Activated CD8-positive, alpha-beta T cell treated with anti-CD3 and anti-CD28 coated beads for 36 hours (primary cell): ENCODE measurements at places on chromosomes 3 and 15. TPM values are rescaled to one million over a fixed set of nuclear protein-coding genes. Genes with fewer than 3 reads are reported as not detected.

DNA sequence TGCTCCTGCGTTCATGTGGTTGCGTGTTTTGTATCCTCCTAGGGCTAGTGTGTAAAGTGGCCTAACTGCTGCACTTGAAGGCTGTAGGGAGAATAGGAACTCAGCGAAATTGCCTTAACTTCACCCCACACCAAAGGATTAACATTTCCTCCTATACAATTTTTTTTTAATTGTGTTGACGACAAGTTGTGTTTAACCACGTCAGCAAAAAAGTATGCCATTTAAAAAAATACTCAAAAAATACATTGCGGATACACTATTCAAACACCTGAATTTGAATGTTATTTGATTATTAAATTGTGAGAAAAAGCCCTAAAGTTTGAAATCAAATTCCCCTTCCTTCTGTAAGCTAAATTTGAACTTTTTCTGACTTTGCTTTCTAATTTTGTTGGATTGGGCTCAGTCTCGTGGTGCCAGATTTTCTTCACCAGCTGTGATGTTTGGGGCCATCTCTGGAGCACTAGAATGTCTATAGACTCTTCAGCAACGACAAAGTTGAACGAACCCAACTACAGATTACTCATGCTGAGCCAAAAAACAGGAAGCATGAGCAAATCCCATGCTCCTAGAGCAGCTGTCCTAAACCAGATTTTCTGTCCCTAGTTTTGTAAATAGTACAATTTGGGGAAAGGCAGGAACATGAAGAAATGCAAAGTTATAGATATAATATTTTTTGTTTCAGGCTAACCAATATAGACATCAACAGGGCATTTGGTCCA is 8.1 kb upstream of the SLC9A9 start:
- no peak overlapping the region for H3K27ac ChIP-seq
- peaks cover 10% of the 10 kb centered on the region for H3K4me1 ChIP-seq
- peaks cover 2% of the 10 kb centered on the region for H3K27me3 ChIP-seq

DNA sequence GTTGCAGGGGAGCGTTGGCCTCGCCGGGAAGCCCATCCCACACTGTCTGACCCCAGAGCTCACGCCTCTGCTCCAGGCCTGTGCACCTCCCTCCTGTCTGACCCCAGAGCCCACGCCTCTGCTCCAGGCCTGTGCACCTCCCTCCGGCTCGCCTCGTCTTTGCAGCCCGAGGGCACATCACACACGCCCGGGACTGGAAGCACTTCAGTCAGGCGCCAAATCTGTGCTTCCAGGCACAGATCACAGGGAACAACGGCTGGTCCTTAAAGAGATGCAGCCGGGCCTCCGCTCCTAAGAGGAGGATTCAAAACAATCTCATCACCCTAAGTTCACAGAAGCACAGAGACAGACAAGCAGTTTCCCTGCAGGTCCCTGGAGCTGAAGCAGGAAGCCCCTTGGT is 103.0 kb upstream of the RPL32 start:
- no peak for DNase-seq
- H3K36me3 ChIP-seq = peaks cover 3% of the 10 kb centered on the region
- H3K4me3 ChIP-seq = no peak overlapping the region
- no peak overlapping the region for H3K27ac ChIP-seq
- H3K27me3 ChIP-seq = no peaks in the 10 kb centered on the region

- DNase-seq = no peak
- peaks cover 49% of the 10 kb centered on the region for H3K4me1 ChIP-seq
- no peak overlapping the region for H3K4me3 ChIP-seq
- H3K27ac ChIP-seq = no peak overlapping the region
Measured at GRCh38 chr15:80105595-80105994, 46.1 kb downstream of the ZFAND6 start.

The HHATL gene
- not detected for total RNA-seq

The ATP2B2 gene
- not detected for total RNA-seq

DNA sequence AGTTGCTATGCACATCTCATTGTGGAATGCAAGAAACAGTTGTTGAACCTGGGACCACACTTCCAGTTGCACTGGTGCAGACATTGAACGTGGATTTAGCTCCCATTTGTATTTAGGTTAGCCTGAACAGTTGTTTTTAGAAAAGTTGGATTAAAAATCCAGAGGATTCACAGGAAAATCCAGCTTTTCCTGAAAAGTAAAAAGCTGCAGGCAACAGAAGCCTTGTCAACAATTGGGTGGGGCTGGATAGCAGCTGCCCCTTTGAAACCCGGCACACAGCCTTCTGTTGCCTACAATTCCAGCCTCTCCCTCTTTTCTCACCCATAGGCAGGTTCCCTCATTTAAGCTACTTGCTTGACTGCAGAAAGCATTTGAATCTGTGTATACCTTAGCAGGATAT is 165.3 kb upstream of the TBL1XR1 start:
- H3K27ac ChIP-seq = no peak overlapping the region
- H3K4me1 ChIP-seq = peaks cover 41% of the 10 kb centered on the region
- H3K4me3 ChIP-seq = no peak overlapping the region

The ECT2 gene
- 27.1 TPM for total RNA-seq

DNA sequence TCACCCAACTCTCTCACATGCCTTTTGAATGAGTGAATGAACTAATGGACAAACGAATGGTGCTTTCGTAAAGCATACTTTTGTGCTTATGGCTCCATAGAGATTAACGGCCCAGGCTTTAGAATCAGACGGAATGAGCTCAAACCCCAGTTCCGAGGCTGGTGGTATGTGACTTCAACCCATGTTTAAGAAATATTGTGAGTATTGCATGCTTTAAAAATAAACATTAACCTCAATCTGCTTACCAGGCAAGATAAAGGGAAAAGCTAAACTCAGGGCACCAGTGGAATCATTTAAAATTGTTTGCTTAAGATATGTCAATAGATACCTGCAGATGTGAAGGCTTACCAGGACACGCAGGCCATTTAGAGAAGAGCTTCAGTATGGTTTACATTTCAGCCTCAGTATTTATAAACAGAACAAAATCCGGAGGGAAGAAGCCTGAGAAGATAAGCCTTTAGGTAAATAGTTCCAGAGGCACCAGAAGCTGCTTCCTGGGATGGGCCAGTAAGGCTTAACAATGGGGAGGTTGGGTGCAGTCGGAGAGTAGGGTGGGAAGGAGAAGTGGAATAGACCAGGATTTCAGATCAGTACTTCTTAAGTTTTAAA is 186.4 kb downstream of the ADAMTS9 start:
- H3K27ac ChIP-seq = no peak overlapping the region
- H3K27me3 ChIP-seq = peaks cover 2% of the 10 kb centered on the region
- peaks cover 2% of the 10 kb centered on the region for H3K4me1 ChIP-seq
- no peak for DNase-seq
- no peak overlapping the region for H3K4me3 ChIP-seq

DNA sequence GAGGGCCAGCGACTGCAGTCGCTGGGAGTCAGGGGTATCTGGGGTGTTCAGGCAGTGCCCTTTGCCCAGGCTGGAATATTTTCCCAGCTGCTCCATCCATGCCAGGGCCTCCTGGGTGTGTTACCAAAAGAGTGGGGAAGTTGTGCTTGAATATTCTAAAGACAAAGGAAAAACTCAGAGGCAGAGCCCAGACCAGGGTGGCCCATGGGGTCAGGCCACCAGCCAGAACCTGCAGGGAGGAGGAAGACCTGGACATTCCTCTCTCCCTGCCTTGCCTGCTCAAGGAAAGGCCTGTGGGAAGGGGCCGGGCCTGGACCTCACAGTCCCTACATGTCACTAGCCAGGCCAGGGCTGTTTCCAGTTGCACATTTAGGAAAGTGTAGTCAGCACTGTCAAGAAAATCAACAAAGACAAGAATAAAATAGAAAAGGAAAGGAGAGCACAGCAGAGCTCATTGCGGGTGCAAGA is 16.0 kb upstream of the KLF15 start:
- no peak overlapping the region for H3K4me3 ChIP-seq
- H3K27me3 ChIP-seq = no peaks in the 10 kb centered on the region
- no peak overlapping the region for H3K27ac ChIP-seq
- H3K4me1 ChIP-seq = no peaks in the 10 kb centered on the region
- no peak for DNase-seq

The GFM1 gene
- total RNA-seq = 56.1 TPM

DNA sequence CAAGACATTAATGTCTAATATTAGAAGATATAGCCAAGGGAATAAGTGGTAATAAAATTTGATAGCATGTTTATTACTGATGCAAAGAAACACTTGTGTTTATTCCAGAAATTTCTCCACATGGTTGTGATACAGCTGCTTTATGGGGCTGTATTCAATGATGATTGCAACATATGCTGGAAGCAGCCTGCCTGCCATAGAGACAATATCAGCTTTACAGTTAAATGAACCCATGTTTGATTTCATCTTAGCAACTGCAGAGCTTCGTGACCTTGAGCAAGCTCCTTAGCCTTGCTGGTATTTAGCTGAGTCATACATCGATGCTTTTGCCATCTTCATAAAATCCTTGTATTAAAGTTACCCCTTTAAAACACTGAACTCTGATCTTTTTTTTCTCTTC is 168.1 kb upstream of the STAC start:
- H3K4me3 ChIP-seq = no peak overlapping the region
- H3K4me1 ChIP-seq = no peaks in the 10 kb centered on the region
- no peaks in the 10 kb centered on the region for H3K36me3 ChIP-seq
- DNase-seq = no peak

GRCh38 chr15:67601073-67601472 is 58.6 kb downstream of the MAP2K5 start:
- H3K27me3 ChIP-seq = no peaks in the 10 kb centered on the region
- DNase-seq = no peak
- no peak overlapping the region for H3K4me3 ChIP-seq
- no peaks in the 10 kb centered on the region for H3K4me1 ChIP-seq

GRCh38 chr15:76930831-76931396 is 635 bp upstream of the RCN2 start:
- peak overlapping the region; percentile 83 for H3K27ac ChIP-seq
- peak overlapping the region; percentile 89 for H3K4me3 ChIP-seq
- no peaks in the 10 kb centered on the region for H3K27me3 ChIP-seq
- peaks cover 34% of the 10 kb centered on the region for H3K4me1 ChIP-seq
- H3K36me3 ChIP-seq = peaks cover 18% of the 10 kb centered on the region
- no peak for DNase-seq

DNA sequence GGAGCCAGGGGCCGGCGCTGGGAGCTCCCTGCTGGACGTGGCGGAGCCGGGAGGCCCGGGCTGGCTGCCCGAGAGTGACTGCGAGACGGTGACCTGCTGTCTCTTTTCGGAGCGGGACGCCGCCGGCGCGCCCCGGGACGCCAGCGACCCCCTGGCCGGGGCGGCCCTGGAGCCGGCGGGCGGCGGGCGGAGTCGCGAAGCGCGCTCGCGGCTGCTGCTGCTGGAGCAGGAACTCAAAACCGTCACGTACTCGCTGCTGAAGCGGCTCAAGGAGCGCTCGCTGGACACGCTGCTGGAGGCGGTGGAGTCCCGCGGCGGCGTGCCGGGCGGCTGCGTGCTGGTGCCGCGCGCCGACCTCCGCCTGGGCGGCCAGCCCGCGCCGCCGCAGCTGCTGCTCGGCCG is 1.5 kb downstream of the SMAD6 start:
- no peaks in the 10 kb centered on the region for H3K36me3 ChIP-seq
- peaks cover 21% of the 10 kb centered on the region for H3K27me3 ChIP-seq
